ENCODE measurements at places on chromosomes 2 and 18.

DNA sequence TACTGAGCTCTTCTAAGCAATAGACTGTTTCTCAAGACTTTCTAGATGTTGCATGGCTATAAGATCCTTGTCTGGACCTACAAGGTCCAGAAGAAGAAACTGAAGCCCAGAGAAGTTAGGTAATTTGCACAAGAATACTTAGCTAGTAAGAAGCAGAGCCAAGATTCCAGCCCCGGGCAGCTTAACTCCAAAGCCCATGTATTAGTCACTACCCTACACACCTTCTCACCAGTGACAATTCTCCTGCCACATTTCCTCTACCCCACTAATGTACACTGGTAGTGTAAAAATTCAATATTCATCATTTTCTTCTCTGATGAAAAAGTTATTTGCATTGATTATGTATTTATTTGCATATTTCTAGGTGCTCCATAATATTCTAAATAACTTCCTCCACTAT, 95.5 kb upstream of the CREB1 start:
- no peak for DNase-seq

GRCh38 chr2:169190197-169190775, 120.9 kb downstream of the DHRS9 start:
- no peak for DNase-seq

- DNase-seq = no peak
Measured at GRCh38 chr2:217153510-217153909, 293.6 kb upstream of the TNP1 start.

DNA sequence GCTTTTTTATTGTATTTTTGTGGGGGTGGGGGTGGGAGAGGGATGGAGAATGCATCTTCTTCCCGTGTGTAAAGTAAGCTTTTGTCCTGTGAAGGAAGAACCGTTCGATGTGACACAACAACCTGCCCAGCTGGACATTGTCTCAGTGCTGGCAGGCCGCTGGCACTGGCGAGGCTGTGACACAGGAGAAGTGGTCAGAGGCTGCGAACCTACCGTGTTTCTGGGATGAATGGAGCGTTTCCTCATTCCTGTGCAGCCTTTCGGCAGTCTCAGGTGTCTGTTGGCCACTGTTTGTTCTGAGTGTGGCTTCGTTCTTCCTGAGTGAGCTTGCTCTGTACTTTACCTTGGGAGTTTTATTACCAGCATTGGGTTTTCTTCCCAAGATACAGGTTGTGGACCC, 8.0 kb downstream of the RAMP1 start:
- DNase-seq = no peak

DNA sequence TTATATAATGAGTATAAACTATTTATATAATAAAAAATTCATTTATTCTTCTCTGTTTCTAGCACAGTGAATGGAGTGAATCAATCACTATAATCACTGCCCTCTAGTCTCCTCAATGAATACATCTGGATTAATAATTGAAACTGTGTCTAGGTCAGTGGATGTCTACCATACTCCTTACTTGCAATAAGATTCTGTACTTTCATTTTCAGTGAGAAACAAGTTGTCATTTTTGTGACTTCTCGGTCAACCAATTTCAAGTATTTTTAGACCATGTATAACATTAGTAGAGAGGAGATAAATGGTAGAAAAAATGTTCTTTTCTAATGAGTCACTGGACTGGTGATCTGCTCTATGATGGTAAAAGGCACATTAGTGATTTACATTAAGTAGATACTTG, 799.6 kb upstream of the CHAC2 start:
- no peak for DNase-seq

DNA sequence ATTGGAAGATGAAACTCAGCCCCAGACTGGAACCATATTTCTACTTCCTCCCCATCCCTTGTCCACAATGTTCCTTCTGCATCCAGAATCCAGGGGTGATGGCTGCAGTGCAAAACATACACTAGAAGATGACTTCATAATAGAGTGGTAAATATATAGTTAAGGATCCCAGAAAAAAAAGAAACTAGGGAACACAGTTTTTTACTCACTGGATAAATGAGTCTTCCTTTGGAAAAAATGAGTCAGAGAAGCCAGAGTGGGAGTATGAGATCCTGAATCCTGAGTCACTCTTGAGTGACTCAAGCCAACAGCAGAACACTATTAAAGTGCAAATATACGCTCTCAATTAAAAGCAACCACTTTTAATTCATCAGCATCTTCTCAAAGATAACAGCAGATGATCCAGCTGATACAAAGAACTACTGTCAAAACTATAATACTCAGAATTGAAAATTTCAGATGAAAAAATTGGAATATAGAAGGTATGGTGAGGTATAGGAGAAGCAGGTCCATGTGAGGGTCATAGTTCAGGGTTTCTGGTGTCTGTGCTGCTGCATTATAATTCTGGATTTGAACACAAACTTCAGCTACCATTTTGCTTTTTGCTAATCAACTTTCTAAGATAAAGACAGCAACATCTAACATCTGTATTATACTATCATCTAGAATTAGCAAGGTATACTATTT, 987.2 kb upstream of the CDH2 start:
- DNase-seq = no peak
